ENCODE measurements at places on chromosomes 11 and 22.

- DNase-seq = no peak
Observed at GRCh38 chr11:92827132-92827531, 142.3 kb upstream of the MTNR1B start.

- DNase-seq = no peak
Observed at GRCh38 chr22:48708558-48709245, 1119.0 kb downstream of the BRD1 start.

- DNase-seq = no peak
Observed at GRCh38 chr11:41983475-41983874, 524.0 kb upstream of the LRRC4C start.

DNA sequence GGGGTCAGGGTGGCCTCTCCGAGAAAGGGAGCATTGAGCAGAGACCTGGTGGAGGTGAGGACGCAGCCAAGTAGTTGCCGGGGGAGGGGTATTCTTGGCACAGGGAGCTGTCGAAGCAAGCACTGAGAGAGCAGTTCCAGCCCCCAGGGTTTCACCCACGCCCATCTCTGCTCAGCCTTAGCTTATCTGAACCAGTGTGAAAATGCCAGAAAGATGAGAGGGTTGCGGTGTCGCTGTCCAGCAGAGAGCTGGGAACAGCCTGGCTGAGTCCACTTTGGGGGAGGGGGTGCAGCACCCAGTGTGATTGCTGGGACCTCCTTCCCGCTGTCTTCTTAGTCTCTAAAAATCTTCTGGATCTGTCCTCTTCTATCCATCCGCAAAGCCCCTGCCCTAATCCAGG, 123.3 kb upstream of the TBCEL start:
- no peak for DNase-seq

DNA sequence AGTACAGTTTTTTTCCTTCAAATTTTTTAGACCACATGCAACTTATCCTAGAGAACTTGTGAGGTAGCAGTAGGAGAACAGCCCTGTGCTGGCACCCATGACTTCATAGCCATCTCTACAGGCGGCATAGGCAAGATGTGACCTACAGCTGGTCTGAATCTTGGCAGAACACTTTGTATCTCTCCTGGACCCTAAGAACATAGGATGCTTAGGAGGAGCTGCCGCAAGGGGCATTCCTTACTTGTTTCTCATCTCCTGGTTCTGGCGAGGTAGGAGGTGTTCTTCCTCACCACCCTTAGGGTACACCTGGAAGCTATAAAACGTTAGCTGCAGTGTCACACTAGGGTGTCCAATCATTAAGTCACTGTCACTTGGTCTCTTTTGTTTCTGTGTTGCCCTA, 16.4 kb downstream of the CWC15 start:
- no peak for DNase-seq

GRCh38 chr11:38446336-38446735, 1848.3 kb upstream of the RAG2 start:
- no peak for DNase-seq

DNA sequence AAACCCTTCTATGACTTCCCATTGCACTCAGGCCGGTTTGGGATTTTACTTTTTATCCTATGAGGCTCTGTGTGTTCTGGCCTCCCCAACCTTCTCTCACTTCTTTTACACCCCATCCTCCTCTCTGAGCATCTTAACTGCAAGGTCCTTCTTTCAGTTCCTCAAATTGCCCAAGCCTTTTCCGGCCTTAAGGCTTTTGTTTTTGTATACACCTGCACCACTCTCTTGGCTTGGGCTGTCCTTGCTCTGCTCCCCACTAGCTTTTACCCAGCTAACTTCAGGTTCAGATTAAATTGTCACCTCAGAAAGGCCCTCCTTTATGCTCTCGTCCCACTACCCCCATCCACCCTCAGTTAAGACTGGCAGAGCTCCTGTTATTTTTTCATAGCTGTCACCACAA, 55.5 kb downstream of the FAM83F start:
- DNase-seq = no peak

- no peak for DNase-seq
Observed at GRCh38 chr11:19392847-19393518, 152.2 kb upstream of the E2F8 start.

Measured in left cardiac atrium (tissue), 4 donors.